Naive thymus-derived CD4-positive, alpha-beta T cell (primary cell): ENCODE measurements at places on chromosomes 13 and 19. TPM values are rescaled to one million over a fixed set of nuclear protein-coding genes. Genes with fewer than 3 reads are reported as not detected.
A peak's percentile ranks its signal among the peaks of the same experiment; 100 is the strongest.

GRCh38 chr19:7356899-7357627 is 8.3 kb downstream of the ARHGEF18 start:
- no peaks in the 10 kb centered on the region for H3K27me3 ChIP-seq
- H3K4me1 ChIP-seq = peaks cover 52% of the 10 kb centered on the region
- peak overlapping the region; percentile 47 for H3K27ac ChIP-seq
- H3K4me3 ChIP-seq = no peak overlapping the region

GRCh38 chr19:49455773-49456172 is 2.7 kb downstream of the ALDH16A1 start:
- peaks cover 18% of the 10 kb centered on the region for H3K4me1 ChIP-seq
- DNase-seq = no peak
- no peak overlapping the region for H3K27ac ChIP-seq
- H3K36me3 ChIP-seq = peaks cover 37% of the 10 kb centered on the region

GRCh38 chr19:47272448-47273312 is 2.0 kb upstream of the INAFM1 start:
- H3K36me3 ChIP-seq = no peaks in the 10 kb centered on the region
- H3K27ac ChIP-seq = peak overlapping the region; percentile 95
- H3K4me3 ChIP-seq = peak overlapping the region; percentile 100
- peaks cover 3% of the 10 kb centered on the region for H3K4me1 ChIP-seq

- peak overlapping the region; percentile 87 for H3K4me3 ChIP-seq
- no peaks in the 10 kb centered on the region for H3K27me3 ChIP-seq
- no peak for DNase-seq
Measured at GRCh38 chr19:49475191-49475917, 1.3 kb downstream of the FLT3LG start.

DNA sequence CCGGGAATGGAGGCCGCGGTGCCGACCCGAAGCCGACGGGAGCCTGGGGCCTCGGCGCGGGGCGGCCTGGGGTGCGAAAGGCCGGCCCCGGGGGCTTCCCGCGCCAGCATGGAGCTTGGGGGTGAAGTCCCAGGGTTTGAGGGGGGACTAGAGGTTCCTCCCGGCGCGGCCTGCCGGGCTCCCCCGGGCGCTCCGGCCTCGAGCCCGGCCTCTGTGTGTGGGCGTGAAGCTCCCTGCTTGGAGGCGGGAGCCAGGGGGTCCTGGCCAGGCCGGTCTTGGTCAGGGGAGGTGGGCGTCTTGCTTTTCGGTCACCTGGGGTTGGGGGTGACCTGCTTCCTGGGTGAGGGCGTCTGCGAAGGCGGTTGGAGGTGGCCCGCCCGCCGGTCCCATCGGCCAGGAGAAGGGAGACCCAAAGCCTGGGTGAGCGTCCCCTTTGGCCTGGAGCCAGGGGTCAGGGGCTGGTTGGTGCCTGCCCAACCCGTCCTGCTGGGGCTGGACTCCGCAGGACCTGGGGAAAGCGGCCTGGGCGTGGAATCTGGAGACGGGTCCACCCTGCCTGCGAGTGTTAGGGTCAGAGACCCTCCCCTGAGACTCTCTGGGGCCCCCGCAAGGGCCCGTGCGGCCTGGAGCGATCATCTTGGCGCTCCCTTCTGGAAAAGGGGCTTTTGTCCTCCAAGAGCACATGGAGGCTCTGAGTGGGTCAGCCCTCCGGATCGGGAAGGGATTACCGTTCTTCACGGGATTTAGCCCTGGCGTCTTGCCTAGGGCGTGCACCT is 535 bp downstream of the BSG start:
- peaks cover 16% of the 10 kb centered on the region for H3K4me1 ChIP-seq
- H3K27me3 ChIP-seq = no peaks in the 10 kb centered on the region
- H3K27ac ChIP-seq = peak overlapping the region; percentile 93
- no peaks in the 10 kb centered on the region for H3K36me3 ChIP-seq
- H3K4me3 ChIP-seq = peak overlapping the region; percentile 75
- no peak for DNase-seq

DNA sequence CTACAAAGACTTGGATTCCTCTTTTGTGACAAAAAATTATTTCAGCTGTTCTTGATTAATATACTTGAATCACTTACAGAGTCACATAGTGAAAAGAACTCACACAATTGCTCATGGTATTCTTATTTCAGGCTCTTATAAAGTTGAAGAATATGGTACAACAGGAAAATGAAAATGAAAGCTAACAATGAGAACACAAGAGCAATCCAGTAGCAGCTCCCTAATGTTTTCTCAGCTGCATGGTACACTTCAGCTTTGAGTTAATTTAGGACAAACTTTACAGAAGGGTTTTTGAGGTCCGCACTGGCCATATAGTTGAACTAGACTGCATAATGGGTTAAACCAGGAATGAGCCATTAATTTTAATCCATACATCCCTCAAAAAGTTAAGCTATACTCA is 1261.8 kb downstream of the SLITRK5 start:
- H3K27ac ChIP-seq = no peak overlapping the region
- H3K4me3 ChIP-seq = no peak overlapping the region
- H3K27me3 ChIP-seq = no peaks in the 10 kb centered on the region
- no peak for DNase-seq
- H3K4me1 ChIP-seq = no peaks in the 10 kb centered on the region
- no peaks in the 10 kb centered on the region for H3K36me3 ChIP-seq

DNA sequence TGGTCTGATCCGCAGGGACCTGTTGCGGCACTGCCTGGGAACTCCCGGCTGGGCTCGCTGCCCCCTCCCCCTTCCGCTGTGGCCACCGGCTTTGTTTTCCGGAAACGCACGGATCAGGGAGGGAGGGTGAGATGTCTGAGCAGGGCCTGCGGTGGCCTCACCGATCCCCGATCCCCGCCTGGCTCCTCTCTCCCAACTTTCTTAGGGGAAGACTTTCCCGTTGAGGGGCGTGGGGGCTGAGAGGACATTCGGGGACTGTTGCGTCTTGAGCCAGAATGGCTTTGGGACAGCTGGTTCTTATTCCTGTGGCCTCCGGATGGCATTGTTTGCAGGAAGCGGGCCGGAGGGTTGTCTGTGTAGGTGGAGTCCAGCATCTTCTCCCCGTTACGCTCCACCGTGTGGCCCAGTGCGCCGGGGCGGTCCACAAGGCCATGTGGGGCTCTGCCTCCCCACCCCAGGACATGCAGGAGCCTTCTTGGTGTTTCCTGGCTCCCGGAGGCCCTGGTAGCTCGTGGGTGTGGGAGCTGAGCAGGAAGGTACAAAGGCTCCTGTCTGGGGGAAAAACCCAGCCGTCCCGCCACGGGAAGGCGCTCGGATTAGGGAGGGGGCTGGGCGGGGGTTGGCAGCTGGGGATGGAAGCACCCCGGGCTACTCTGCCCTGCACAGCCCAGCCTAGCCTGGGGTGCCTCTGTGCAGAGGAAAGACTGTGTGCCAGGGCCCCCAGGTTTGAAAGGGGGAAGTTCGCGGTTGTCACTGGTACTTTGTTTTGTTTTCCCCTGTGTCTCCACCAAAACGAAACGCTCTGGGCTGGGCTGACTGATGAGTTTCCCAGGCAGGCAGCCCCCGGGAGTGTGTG is 1.3 kb downstream of the CSNK1G2 start:
- H3K27ac ChIP-seq = peak overlapping the region; percentile 98
- H3K4me1 ChIP-seq = peaks cover 21% of the 10 kb centered on the region

DNA sequence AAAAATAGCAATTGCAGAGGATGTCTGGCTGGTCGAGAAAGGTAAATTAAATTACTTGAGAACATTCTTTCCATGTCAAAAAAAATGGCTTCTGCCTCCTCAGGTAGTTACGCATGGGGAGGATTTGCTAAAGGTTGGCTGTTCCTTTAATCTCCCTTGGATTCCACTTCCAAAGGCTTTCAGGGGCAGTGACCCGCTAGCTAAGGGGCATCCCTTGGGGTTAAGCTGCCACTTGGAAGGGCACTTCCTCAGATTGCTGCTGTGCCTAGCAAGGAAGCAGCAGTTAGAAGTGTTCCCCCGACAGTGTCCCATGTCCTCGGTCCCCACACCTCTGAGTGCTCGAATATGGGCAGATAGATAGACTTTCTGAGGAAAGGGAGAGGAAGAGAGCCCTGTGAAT is 108.5 kb downstream of the RGCC start:
- no peak overlapping the region for H3K27ac ChIP-seq
- H3K27me3 ChIP-seq = no peaks in the 10 kb centered on the region
- peaks cover 4% of the 10 kb centered on the region for H3K36me3 ChIP-seq

The MAMSTR gene
- 1.8 TPM for total RNA-seq

The F7 gene
- total RNA-seq = not detected in 2 replicates

The CPB2 gene
- total RNA-seq = not detected in 2 replicates

The ICAM1 gene
- total RNA-seq = 3.6 TPM

The PPM1N gene
- 6.9 TPM for total RNA-seq

The MYPOP gene
- total RNA-seq = 7.0 TPM
